ENCODE measurements at places on chromosomes 5 and 9.

DNA sequence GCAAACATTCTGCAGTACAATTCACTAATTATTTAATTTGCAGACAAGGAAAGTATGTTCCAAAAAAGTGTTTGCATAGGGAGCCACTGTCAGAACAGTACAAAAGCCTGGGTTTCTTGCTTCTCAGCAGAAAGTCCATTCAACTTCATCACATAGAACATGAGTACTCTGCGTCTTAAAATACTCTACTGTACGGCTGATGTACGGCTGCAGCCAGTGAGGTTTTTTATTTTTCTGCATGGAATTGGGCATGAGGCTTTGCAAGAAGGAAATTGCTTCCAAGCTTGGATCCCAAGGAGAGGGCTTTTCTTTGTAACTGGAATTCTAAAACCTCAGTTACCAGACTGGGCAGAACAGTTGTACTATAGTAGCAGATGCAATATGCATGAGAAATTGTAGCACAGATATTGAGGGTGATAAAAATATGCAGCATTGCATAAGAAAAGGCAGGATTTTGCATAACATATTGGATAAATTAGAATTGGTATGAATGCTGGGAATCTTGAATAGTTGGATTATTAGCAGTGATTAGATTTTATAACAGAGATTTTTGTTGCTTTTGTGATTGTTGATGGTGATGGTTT, 178.1 kb upstream of the CDH9 start:
- no peak for DNase-seq

GRCh38 chr5:134079748-134080581, 34.5 kb upstream of the TCF7 start:
- DNase-seq, result no peak

GRCh38 chr9:33136721-33137670, 30.1 kb downstream of the B4GALT1 start:
- no peak for DNase-seq

DNA sequence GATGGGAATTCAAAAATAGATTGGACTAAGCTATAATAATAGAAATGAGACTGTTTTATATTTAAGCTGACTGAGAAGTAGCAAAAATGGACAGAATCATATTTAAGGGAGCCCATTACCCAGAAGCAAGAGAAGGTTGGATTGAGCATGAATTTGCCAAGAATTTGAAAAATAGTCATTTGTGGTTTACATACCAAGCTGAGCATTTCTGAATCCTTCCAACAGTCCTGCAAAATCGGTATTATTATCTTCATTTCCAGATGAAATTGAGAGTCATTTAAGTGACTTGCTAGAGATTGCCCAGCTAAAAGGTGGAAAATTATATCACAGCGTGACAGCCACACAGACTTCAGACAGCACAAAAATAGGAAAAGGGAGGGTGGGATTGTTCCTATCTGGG, 48.4 kb downstream of the TNFSF15 start:
- DNase-seq, result no peak

DNA sequence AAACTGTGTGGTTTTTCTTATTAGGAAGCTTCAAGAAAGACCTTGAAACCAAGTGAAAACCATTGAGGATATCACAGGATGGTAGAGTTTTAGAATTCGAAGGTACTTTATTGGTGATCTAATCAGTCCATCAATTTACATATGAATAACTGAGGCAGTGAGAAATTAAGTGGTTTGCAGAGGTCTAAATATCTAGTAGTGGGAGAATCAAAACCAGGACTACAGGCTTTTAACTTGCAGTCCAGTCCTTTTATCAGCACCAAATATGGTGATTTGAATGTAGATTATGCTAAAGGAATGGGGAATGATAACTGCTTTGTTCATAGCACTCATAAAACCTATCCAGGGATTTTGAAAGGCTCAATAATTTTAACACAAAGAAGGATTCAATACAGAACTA, 85.8 kb downstream of the ZSWIM6 start:
- no peak for DNase-seq

DNA sequence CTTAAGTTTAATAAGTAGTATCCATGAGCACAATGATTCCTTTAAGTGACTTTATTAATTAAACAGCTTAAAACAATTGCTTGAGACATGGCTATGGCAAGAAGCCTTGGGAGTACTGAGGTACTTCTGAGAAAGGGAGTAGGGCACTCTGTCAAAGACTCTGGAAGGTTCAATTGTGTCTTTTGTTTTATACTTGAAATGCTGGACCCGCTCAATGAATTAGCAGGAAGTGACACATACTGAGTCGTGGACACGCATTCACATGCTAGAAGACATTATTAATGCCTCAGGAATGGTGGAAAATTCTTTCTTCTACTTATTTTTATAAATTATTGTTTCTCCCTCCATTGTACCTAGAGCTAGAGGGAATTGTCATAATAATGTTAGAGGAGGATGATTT, 347.3 kb upstream of the ZNF608 start:
- DNase-seq, result no peak

DNA sequence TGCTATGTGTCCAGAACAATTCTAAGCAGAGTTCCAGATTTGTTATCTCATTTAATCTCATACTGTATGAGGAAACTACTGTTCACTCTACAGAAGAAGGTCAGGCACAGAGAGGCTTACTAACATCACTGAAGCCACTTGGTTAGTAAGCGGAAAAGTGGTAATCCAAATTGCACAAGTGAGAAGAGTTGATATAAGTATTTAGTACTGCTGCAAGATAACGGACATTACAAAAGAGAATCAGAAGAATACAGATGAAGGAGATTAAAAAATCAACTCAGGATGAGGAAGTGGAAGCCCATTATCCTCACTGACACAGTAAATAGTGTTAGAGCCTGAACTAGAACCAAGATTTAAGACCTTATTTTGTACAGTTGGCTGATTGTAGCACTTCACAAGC, 22.3 kb upstream of the TLR4 start:
- no peak for DNase-seq

GRCh38 chr9:7489036-7489435, 310.5 kb downstream of the DMAC1 start:
- DNase-seq, result no peak

GRCh38 chr9:24293386-24293785, 252.3 kb downstream of the IZUMO3 start:
- no peak for DNase-seq

GRCh38 chr5:55575815-55576583, 41.2 kb upstream of the PLPP1 start:
- DNase-seq, result no peak

- DNase-seq, result peak; percentile 10
Measured at GRCh38 chr5:168215646-168216045, 75.8 kb upstream of the WWC1 start.

DNA sequence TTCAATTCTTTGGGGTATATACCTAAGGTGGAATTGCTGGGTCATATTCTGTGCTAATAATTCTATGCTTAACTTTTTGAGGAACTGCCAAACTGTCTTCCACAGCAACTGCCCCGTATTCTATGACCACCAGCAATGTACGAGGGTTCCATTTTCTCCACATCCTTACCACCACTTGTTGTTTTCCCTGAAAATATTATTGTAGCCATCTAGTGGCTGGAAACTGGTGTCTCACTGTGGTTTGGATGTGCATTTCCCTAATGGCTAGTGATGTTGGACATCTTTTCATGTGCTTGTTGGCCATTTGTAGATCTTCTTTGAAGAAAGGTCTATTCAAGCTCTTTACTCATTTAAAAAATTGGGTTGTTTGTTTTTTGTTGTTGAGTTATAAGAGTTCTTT, 30.7 kb downstream of the MSX2 start:
- DNase-seq, result no peak

DNA sequence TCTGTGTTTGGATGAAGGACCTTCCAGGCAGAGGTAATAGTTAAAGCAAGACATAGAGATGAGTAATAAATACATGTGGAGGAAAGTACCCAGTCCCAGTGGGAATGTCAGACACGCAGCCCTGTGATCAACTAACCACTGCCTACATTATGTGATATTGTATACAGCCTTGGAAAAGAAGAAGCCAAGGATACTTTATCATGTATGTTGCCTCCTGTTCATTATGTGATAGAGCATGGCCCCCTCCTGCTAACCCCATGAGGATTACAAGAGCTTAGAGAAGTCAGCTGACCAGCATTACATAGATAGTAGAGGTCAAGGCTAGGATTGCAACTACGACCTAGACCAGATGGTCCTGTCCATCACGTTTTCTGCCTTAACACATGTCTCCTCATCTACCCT, 497.0 kb upstream of the TNC start:
- DNase-seq, result no peak

DNA sequence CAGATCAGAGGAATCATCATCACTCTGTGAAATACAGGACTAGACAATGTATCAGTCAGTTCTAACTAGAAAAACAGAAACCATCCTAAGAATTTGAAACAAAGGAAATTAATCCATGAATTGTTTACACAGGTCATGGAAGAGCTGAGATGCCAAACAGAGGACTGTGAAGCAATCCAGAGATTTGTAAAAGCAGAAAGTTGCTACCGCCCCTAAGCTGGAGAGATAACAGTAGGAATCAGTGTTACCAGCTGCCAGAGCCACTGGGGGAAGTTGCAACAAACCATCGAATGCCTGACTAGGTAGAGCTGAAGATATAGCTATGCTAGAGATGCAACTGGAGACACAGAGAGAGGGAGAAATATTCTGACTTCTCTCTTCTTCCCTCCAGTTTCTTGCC, 10.4 kb upstream of the MIER3 start:
- no peak for DNase-seq

DNA sequence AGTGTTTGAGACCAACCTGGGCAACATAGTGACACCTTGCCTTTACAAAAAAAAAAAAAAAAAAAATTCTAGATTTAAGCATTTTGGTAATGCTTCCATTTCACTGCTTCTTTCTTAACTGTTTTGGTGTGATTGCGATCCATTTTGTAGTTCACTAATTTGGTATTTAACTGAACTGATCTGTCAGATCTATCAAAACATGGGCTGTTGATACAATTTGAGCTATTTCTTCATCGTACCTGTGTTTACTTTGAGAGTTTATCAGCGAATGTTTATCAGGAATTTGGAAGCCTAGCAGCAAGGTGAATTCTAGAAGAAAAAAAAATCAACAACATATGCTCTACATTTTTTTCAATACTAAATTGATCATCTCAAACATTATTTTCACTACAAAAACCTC, 864.9 kb upstream of the WWC1 start:
- no peak for DNase-seq

DNA sequence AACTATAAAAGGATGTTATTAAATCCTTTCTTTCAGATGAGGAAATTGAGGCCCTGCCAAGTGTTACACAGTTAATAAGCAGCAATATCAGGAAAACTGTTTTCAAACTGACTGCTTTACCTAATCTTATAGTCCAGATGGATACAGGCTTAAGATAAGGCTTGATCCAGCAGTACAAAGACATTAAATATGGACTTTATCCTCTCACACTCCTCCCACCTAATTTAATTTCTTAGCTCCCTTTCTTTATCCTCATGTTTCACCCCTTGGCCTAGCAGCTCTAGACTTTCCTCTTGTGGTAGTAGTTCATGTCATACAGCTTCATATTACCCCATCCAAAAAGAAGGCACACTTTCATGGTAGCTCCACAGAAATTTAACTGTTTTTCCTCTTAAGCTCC, 164.5 kb downstream of the BAAT start:
- no peak for DNase-seq

DNA sequence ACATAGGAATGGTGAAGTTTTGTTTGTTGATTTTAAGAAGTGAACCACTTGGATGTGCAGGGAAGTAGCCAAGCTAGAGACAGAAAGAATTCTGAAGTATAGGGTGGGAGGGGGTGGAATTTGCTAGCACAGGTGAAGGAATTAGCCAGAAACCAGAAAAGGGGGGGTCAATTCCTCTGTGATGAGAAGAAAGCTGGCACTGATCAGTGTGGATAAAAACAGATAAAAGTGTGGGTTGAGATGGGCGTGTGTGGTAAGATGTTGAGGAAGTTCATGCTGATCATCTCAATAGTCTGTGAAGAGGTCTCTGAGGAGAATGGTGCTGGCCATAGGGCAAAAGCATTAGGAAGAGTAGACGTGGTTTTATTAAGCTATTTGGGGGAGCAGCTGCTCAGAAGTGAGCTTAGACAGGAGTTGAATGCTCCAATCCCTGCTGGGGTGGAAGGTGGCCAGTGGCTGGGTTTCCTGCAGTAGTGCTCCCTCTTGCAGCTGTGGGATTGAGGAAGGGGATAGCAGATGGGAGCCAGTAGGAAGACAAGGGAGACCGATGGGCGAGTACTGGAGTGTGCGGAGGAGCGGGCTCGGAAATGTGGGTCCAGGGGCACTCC, 88.7 kb upstream of the ELL2 start:
- DNase-seq, result no peak

- DNase-seq, result no peak
Measured at GRCh38 chr5:159519365-159519764, 189.1 kb upstream of the IL12B start.

- DNase-seq, result no peak
Measured at GRCh38 chr9:135051316-135052038, 36.0 kb upstream of the OLFM1 start.

- no peak for DNase-seq
Measured at GRCh38 chr5:77709340-77709739, 66.8 kb downstream of the TBCA start.

GRCh38 chr9:37904445-37905130, 661 bp upstream of the SLC25A51 start:
- no peak for DNase-seq

DNA sequence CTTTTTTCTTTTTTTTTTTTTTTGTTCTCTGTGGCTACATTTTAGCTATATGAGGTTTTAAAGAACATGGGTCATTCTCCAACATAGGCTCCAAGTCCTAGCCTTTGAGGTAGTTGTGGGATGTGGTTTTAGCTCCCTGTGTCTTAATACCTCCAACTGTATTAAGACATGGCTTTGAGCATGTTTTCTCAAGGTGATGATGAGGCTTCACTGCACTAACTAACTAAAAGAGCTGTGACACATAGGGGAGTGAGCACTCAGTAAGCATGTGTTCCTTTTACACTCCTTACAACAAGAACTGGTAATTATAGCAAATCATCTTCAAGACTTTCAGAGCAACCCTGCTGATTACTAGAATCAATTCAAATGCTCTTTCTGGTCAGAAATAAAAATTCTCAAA, 333.6 kb upstream of the CCNH start:
- no peak for DNase-seq

- DNase-seq, result peak; percentile 25
Measured at GRCh38 chr5:87034557-87034956, 233.1 kb upstream of the RASA1 start.

GRCh38 chr9:109121232-109121796, 1.6 kb upstream of the TMEM245 start:
- DNase-seq, result no peak

DNA sequence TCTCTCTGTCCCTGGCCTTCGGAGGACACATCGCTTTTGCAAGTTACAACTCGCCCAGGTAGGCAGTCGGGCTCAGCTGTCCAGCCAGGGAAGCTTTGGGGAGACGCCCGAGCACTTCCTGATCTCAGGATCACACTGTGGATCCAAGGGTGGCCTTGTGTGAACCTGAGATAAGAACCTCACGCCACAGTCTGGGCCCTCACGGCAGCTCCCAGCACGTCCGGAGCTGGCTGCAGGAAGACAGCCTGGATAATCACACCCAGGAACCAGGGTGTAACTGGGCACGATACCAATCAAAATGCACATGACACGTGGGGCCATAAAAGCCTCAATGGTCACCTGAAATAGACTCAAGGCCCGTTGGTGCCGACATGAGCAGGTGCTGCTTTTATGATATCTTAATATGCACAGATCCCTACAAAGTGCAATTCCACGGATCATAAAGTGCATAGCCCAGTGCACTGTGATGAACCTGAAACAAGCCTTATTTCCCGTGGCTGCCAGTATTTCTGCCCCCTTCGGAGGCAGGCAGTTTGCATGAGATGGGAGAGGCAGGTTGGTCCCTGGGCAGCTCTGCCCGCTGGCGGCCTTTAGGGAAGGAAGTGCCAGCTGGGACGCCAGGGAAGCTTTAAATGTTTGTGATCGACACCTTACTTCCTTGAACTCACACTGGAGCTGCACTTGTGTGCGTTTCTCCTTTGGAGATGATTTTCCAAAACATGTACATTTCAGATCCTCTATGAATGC, 14.5 kb downstream of the SLC6A18 start:
- DNase-seq, result no peak
